Caki2 (cell line): ENCODE measurements at places on chromosomes 7 and 10. TPM values are rescaled to one million over a fixed set of nuclear protein-coding genes. Genes with fewer than 3 reads are reported as not detected.

- DNase-seq: no peak
Measured at GRCh38 chr7:50292763-50293162, 11.8 kb upstream of the IKZF1 start.

DNA sequence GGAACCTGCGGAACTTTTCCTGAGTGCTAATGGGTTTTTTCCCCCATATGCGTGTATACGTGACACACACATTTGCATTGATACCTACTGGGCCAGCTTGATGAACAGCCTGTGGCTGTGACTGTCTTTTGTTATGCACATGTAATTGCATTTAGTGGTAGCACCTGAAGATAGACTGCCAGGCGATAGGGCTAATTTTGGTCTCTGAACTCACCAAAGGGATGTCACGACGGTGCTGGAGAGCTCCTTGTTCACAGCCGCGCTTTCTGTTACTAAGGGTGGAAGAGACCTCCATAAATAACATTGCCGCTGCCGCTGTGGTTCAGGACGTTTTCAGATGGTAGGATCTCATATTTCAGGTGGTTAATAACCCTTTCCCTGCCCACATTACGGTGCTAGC, 133.2 kb downstream of the CAMK1D start:
- no peak for DNase-seq

GRCh38 chr10:88553116-88553752, 29.9 kb downstream of the RNLS start:
- peak; percentile 52 for DNase-seq

Gene RASSF4
- 2.9 and 3.4 TPM in 2 replicates for total RNA-seq

GRCh38 chr7:142463401-142463850, 205.6 kb upstream of the PRSS58 start:
- no peak for DNase-seq

GRCh38 chr7:15015545-15016314, 113.2 kb upstream of the DGKB start:
- DNase-seq: peak; percentile 75

GRCh38 chr7:45015313-45015712, 15.3 kb downstream of the CCM2 start:
- DNase-seq: no peak

Gene ANXA8L1
- not detected in 2 replicates for total RNA-seq

DNA sequence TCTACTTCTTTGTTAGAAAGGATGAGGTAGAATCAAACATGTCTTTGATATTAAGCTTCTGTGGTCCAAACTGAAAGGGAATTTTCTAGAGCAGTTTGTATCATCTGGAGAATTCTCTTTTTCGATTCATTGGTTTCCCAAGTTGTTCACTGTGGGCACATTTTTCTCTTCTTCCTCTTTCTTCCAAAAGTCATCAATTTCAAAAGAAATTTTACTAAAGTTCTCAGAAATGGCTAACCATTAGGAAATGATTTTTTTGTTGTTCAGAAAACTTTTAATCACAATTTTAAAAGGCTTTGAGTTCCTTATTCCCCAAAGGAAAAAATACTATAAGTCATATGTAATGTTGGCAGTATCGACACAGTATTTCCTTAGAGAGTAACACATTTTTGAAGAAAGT, 28.3 kb upstream of the CCDC6 start:
- no peak for DNase-seq

Gene TET1
- 0.14 and 0.37 TPM in 2 replicates for total RNA-seq

Gene AKR1C4
- total RNA-seq: not detected in 2 replicates

Gene CNPY1
- not detected in 2 replicates for total RNA-seq

DNA sequence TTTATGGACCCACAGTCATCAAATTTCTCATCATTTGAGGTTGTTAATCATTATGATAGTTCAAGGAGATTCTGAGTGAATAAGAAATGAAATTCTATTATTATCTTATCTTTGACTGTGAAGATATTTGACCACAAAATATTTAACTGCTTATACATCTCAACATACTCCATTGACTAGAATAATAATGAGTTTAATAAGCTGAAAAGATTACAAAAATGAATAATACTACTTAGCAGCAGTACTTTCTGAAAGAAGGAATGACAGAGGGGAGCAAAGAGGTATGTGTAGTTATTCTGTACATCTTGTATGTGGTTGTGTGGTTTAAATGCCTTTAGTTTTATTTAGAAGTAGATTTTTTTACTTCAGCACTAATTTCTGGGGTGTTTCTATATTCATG, 214.2 kb downstream of the PRKG1 start:
- no peak for DNase-seq

DNA sequence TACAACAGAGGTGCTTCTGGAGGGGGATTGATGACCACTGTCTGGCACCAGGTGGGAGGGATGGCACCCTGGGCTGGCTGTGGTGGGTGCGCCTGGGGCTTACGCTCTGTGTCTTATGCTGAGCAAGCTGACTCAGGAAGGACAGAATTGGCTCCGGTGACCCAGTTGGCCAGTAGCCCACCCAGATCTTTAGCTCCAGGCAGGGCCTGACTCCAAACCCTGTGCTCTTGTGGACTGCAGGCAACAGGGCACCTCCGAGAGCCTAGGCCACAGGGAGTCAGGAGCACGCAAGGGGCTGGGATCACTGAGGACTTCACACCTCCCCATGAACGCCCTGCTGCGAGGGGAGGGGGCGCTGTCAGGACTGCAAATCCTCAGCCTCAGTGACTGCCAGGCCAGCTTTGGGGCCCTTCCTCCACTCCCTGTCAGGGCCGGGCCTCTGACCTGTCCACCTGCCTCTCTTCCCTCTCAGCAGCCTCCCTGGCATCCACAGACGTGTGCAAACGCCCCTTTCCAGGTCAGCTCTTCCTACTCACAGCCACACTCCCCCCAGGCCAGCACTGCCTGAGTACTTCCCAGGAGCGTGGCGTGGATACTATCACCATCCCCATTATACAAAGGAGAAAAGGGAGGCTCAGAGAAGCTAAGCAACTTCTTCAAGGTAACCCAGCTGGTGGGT, 118.7 kb downstream of the SLIT1 start:
- DNase-seq: no peak

Gene HMX3
- not detected in 2 replicates for total RNA-seq

DNA sequence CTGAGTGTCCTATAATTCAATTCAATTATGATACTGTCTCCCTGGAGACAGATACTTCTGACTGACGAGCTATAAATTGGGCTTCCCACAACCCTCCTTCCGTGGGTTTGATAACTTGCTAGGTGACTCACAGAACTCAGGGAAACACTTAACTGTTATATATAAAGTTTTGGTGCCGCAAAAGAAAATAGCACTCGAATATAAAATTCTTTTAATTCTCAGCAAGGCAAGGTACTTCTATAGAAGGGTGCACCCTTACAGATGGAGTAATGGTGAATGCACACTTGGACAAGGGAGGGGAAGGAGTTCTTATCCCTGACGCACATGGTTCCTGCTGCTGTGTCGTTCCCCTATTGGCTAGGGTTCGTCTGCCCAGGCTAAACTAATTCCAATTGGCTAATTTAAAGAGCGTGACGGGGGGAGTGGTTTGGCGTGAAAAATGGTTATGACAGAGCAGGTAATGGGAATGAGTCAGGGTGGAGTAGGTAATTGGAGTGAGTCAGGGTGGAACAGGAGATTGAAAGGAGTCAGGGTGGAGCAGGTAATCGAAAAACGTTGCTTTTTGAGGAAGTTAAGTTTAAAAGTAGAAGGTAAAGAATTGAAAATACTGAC, 20.8 kb upstream of the GHITM start:
- peak; percentile 31 for DNase-seq

Gene C10orf71
- total RNA-seq: not detected in 2 replicates

DNA sequence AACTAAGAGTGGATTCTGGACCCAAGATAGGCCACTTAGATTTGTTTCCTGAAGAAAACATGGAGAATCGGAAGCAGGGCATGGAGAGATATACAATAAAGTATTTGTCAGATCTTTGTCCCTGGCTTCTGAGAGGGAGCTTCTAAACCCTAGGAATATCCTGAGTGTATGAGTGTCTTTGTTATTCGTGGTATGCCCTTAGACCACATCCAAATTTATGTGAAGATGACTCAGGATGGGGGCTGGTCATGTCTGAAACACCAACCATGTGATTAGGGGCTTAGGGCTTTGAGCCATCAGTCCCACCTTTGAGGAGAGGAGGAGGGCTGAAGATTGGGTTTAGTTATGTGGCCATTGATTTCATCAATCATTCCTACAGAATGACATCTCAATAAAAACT, 69.7 kb upstream of the PLPP4 start:
- DNase-seq: no peak

Gene SSC4D
- 1.1 and 11.0 TPM in 2 replicates for total RNA-seq

Gene CYP2E1
- not detected in 2 replicates for total RNA-seq

- DNase-seq: no peak
Measured at GRCh38 chr10:5387169-5387568, 17.5 kb downstream of the TUBAL3 start.

Gene MYH16
- 0.09 and 0.24 TPM in 2 replicates for total RNA-seq

- no peak for DNase-seq
Measured at GRCh38 chr7:17019106-17019505, 137.3 kb upstream of the AGR3 start.

Gene ADCY1
- 0.32 TPM in 1 of 2 replicates, not detected in the other for total RNA-seq

Gene VKORC1L1
- 5.2 and 6.9 TPM in 2 replicates for total RNA-seq

DNA sequence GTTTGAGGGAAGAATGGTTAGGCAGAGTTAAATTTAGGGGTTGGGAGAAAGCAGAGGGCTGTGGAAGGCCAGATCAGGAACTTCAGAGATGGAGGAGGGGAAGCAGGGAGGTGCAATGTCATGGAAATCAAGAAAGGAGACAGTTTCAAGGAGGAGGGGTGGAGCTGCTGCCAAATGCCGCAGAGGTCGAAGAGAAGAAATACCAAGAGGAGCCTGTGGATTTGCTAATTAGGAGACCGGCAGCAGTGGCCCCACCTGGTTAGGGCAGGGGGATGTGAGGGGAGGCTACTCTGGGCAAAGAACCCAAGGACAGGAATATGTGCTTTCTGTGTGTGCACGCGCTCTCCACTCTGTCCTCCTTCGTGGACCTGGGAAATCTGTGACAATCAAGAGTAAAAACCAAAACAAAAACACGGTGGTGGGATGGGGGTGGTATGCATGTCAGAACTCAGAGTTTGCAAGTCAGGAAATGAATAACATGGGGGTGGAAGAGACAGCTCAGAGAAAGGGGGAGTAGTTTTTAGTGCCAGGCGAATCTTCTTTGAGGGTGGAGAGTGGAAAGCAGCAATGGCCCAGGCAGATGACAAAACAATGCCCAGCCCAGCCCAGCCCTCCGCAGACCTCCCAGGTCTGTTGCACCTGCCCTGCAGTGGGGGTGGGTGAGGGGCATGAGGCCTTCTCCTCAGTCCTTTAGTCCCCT, 102.9 kb upstream of the PAX2 start:
- DNase-seq: no peak

DNA sequence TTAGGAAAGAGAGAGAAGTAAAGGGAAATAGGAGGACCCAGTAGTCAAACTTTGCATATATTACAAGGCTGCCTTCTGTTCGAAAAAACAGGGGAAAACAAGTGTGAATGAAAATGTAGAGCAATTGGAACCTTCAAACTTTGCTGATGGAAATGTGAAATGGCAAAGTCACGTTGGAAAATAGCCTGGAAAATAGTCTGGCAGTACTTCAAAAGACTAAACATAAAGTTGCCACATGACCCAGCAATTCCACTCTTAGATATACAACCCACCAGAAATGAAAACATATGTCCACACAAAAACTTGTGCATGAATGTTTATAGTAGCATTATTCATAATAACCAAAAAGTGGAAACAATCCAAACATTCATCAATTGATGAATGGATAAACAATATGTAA, 78.6 kb upstream of the IFRD1 start:
- DNase-seq: no peak

DNA sequence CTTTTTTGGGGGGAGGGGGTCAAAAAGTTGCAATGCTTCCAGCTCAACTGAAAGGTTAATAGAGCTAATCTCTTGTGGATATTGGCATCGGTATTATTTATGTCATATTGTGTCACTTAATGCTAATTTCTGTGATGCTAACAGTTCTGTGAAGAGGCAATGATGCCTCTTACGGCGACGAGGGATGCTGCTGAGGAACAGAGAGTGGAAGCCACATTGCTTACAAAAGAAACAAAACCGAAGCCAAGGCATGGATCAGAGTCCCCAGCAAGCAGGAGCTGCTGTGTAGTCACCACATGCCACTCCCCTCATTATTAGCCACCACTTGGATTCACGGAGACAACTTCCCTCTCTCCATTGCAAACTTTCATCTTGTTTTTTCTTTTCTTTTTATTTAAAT, 536.5 kb upstream of the MGMT start:
- no peak for DNase-seq
